AG04450 (cell line): ENCODE measurements at places on chromosomes 2 and 18. TPM values are rescaled to one million over a fixed set of nuclear protein-coding genes. Genes with fewer than 3 reads are reported as not detected.

NEU2 gene
- not detected in 2 replicates for polyA plus RNA-seq

ASB18 gene
- polyA plus RNA-seq, result not detected in 2 replicates

PID1 gene
- 1.5 and 1.8 TPM in 2 replicates for polyA plus RNA-seq

CFAP65 gene
- polyA plus RNA-seq, result not detected in 2 replicates

ZNF892 gene
- 1.6 TPM in 2 replicates for polyA plus RNA-seq

TRAPPC12 gene
- 41.7 and 56.0 TPM in 2 replicates for polyA plus RNA-seq

VWC2L gene
- 0.04 TPM in 1 of 2 replicates, not detected in the other for polyA plus RNA-seq

DNER gene
- polyA plus RNA-seq, result 0.05 TPM in 1 of 2 replicates, not detected in the other

KRTCAP3 gene
- 0.32 and 0.60 TPM in 2 replicates for polyA plus RNA-seq

SH2D6 gene
- 0.10 and 0.15 TPM in 2 replicates for polyA plus RNA-seq

TSGA10 gene
- polyA plus RNA-seq, result 1.4 and 1.8 TPM in 2 replicates

CCDC150 gene
- polyA plus RNA-seq, result 1.3 and 1.5 TPM in 2 replicates

RAB6C gene
- polyA plus RNA-seq, result not detected in 2 replicates
